Purkinje cell (primary cell): ENCODE measurements at places on chromosomes 13 and 19. TPM values are rescaled to one million over a fixed set of nuclear protein-coding genes. Genes with fewer than 3 reads are reported as not detected.

The ANO8 gene
- polyA plus RNA-seq: 1.2 and 2.9 TPM in 2 replicates

The CNN1 gene
- not detected in 2 replicates for polyA plus RNA-seq

The MIA gene
- not detected in 2 replicates for polyA plus RNA-seq

The GDF15 gene
- not detected in 2 replicates for polyA plus RNA-seq

The RPL13A gene
- polyA plus RNA-seq: 290 and 308 TPM in 2 replicates

The ZNF415 gene
- 46.1 and 56.6 TPM in 2 replicates for polyA plus RNA-seq

The OR7A10 gene
- not detected in 2 replicates for polyA plus RNA-seq

The IGFL2 gene
- not detected in 2 replicates for polyA plus RNA-seq

The ZNF578 gene
- 3.5 and 4.1 TPM in 2 replicates for polyA plus RNA-seq

The PCDH9 gene
- polyA plus RNA-seq: 201 and 266 TPM in 2 replicates

The ATP7B gene
- 0.29 and 2.2 TPM in 2 replicates for polyA plus RNA-seq

The NANOS3 gene
- polyA plus RNA-seq: 2.2 TPM in 1 of 2 replicates, not detected in the other

The KCTD4 gene
- polyA plus RNA-seq: 8.3 TPM in 1 of 2 replicates, not detected in the other

The AMER2 gene
- 11.0 and 15.7 TPM in 2 replicates for polyA plus RNA-seq

The INSR gene
- 5.8 and 9.1 TPM in 2 replicates for polyA plus RNA-seq

The LHFPL6 gene
- 18.6 and 30.2 TPM in 2 replicates for polyA plus RNA-seq

The LGALS14 gene
- polyA plus RNA-seq: not detected in 2 replicates

The CGB1 gene
- not detected in 2 replicates for polyA plus RNA-seq

The SLC17A7 gene
- 3.2 and 81.0 TPM in 2 replicates for polyA plus RNA-seq

The IGFL1 gene
- not detected in 2 replicates for polyA plus RNA-seq

The MYO1F gene
- 0.29 and 1.5 TPM in 2 replicates for polyA plus RNA-seq

The TRIP10 gene
- polyA plus RNA-seq: not detected in 2 replicates

The LIPE gene
- not detected in 2 replicates for polyA plus RNA-seq

The ZNF221 gene
- polyA plus RNA-seq: 4.2 TPM in 1 of 2 replicates, not detected in the other

The TNNT1 gene
- polyA plus RNA-seq: 84.0 and 98.2 TPM in 2 replicates

The ITGBL1 gene
- polyA plus RNA-seq: not detected in 2 replicates

The LEUTX gene
- not detected in 2 replicates for polyA plus RNA-seq

The SCAF1 gene
- polyA plus RNA-seq: 4.7 and 5.1 TPM in 2 replicates

The CPT1C gene
- polyA plus RNA-seq: 90.8 and 125 TPM in 2 replicates

The KLHL1 gene
- polyA plus RNA-seq: 191 and 212 TPM in 2 replicates

The ZNF177 gene
- 10.9 and 11.7 TPM in 2 replicates for polyA plus RNA-seq

The KIR3DL1 gene
- not detected in 2 replicates for polyA plus RNA-seq

The PHLDB3 gene
- polyA plus RNA-seq: not detected in 2 replicates

The METTL21C gene
- 21.0 and 24.3 TPM in 2 replicates for polyA plus RNA-seq

The ACP7 gene
- polyA plus RNA-seq: not detected in 2 replicates

The C1QTNF9 gene
- 0.55 TPM in 1 of 2 replicates, not detected in the other for polyA plus RNA-seq

The CEACAM8 gene
- 0.27 and 1.6 TPM in 2 replicates for polyA plus RNA-seq

The MEF2B gene
- polyA plus RNA-seq: not detected in 2 replicates

The PDE4C gene
- 0.36 TPM in 1 of 2 replicates, not detected in the other for polyA plus RNA-seq
